Activated CD4-positive, alpha-beta T cell treated with anti-CD3 and anti-CD28 coated beads, Interleukin-10, Interleukin-2, amounts not matched to agents 100 ng/mL and 50 ng/mL, durations not matched to agents 16 hours and 8 hours (primary cell): ENCODE measurements at places on chromosomes 13 and 19.
A peak's percentile ranks its signal among the peaks of the same experiment; 100 is the strongest.

DNA sequence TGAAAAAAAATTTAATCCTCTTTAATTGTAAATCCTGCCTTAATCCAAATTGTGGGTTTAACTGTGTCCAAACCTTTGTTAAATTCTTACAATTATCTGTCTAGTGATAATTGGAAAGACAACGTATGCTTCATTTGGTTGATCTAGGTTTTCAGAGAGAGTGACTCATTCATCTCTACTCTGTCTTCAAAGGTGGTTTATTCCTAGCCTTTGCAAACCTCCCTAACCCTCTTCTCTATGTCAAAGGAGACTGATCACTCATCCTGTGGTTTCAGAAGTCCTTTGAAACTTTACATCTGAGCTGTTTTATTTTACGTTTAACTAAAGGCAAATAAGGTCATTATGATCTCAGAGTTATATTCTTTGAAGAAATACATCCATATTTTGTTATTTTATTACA is 8.8 kb upstream of the OXGR1 start:
- no peak for DNase-seq

- no peak for DNase-seq
These were observed 22.8 kb upstream of the LRP3 start for GRCh38 chr19:33171222-33171795.

DNA sequence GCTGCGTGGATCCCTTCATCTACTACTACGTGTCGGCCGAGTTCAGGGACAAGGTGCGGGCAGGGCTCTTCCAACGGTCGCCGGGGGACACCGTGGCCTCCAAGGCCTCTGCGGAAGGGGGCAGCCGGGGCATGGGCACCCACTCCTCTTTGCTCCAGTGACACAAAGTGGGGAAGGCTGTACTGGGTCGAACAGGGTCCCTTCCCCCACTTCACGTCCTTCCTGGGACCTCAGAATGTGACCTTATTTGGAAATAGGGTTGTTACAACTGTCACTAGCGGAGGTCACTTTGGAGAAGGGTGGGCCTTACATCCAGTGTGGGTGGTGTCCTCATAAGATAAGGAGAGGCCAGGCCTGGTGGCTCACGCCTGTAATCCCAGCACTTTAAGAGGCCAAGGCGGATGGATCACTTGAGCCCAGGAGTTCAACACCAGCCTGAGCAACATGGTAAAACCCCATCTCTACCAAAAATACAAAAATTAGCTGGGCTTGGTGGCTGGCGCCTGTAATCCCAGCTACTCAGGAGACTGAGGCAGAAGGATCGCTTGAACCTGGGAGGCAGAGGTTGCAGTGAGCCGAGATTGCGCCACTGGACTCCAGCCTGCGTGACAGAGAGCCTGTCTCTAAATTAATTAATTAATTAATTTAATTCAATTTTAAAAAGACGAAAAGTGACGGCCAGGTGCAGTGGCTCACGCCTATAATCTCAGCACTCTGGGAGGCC is 1.8 kb downstream of the F2RL3 start:
- no peak for DNase-seq

DNA sequence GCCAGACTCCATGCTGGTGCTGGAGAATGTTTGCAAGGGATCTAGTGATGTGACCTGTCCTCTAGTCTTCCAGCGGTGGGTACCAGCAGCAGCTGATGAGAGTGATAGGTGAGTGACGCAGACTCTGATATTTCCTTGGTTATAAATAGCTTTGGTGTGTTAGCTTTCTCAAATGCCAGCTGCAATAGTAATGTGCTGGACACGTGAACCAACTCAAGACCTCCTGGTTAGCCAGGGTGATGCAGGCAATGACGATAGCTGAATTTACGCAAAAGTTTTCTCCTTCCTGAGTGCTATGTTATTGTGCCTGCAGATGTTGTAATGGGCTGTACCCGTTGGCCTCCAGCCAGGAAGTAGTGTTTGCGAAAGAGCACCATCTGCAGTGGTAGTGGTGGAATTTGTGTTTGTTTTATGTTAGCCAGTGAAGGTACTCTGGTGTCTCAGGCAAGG is 129.5 kb downstream of the CYSLTR2 start:
- DNase-seq = no peak

DNA sequence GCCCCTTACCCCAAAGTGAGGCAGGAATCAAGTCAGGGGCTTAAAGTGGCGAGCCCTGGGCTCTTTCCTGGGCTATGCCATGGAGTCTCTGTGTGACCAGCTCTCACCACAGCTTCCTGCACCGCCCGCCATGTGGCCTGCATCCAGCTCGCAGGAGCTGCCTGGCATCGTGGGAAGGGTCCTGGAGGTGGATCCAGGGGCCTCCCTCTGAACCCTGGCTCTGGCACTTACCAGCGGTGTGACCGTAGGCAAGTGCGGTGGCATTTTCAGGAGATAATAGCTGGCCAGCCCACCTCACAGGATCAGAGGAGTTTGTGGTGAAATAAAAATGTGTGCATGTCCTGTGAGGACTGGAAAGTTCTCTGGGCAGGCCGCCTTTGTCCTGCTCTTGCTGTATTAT is 26.0 kb downstream of the DHRS12 start:
- no peak for DNase-seq

- no peak for DNase-seq
These were observed 76.9 kb upstream of the C13orf46 start for GRCh38 chr13:114050536-114051450.

DNA sequence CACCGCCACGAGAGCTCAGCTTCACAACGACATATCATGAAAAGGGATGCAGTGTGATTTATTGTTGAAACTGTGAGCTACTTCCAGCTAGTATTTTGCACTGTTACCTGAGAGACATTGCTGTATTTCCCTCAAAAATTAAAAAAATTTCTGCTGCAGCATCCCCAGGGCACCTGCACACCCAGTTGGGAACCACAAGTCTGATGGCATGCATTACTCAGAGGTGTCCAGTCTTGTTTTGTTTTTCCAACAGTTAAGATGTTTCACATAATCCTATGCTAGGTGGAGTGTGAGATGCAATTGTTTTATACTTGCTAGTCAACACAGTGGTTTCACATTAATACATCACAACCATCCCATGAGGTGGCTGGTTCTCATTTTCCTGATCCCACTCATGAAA is 285.2 kb downstream of the SHISA2 start:
- no peak for DNase-seq

GRCh38 chr13:41742917-41743552 is 217.9 kb downstream of the VWA8 start:
- no peak for DNase-seq

DNA sequence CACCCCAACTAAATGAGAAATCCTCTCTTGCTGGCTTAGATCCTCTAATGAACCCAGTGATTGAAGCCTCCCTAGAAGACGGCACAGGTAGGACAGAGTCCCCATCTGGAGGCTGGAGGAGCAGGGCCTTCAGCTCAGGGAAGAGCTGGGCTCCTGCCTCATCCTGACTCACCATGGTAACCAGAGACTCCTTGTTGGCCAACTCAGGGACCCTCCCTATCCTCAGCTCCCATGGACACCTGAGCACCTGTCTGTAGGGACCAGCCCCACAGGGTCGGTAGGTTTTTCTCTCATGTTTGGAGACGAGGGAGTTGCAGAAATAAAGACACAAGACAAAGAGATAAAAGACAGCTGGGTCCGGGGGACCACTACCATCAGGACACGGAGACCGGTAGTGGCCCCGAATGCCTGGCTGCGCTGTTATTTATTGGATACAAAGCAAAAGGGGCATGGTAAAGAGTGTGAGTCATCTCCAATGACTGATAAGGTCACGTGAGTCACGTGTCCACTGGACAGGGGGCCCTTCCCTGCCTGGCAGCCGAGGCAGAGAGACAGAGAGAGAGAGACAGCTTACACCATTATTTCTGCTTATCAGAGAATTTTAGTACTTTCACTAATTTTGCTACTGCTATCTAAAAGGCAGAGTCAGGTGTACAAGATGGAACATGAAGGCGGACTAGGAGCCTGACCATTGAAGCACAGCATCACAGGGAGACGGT is 26.6 kb downstream of the SIGLEC7 start:
- DNase-seq = peak; percentile 13

DNA sequence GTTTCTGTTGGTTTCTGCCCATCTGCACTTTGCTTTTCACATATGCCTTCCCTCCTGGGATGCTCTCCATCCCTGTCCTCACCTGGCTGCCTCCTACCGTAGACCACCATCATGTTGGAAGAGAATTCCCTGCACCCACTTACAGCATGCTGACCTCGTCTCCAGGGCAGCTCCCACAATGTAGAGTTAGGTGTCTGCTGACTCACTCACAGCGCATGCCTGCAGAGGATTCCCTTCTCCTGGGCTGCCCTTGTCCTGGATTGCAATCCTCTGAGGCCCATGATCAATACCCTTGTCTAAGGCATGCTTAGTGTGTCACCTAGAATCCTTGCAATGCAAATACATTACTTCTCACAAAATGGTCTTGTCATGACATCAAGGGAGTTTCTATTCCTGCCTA is 43.6 kb downstream of the STOML3 start:
- no peak for DNase-seq

DNA sequence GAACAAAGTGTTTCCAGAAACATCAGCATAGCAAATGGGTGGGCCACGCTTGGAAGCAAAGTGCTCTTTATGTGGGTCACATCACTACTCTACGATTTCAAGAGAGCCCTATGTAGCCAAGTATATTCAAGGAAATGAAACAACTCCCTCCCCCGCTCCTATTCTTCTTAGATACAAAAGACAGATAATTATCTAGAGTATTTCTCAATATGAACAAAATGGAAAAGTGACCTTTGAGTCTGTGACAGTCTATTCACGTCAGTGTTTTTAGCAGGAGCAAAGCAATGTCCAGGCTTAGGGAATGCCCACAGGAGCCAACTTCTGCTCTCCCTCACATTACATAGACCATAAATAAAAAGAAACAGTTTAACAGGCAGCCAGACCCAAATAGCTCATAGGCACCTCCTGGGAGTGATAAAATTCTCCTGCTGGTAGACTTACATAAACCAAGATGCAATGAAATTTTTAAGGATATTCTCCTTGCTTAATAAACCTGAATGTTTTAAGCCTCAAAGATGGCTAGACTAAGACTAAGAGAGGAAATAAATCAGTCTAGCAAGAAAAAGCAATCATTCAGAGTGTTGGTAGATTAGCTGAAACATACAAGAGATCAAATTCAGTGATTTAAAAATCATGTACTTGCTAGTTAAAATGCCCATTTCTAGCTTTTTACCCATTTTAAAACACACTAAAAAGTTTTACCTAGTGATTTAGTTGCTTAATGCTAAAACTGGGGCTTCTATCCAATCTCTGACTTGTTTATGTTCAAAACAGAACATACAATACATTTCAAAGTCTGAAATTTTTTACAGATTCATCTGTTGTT is 182.8 kb downstream of the RGCC start:
- no peak for DNase-seq

GRCh38 chr13:95982144-95982543 is 71.1 kb downstream of the UGGT2 start:
- DNase-seq = no peak

DNA sequence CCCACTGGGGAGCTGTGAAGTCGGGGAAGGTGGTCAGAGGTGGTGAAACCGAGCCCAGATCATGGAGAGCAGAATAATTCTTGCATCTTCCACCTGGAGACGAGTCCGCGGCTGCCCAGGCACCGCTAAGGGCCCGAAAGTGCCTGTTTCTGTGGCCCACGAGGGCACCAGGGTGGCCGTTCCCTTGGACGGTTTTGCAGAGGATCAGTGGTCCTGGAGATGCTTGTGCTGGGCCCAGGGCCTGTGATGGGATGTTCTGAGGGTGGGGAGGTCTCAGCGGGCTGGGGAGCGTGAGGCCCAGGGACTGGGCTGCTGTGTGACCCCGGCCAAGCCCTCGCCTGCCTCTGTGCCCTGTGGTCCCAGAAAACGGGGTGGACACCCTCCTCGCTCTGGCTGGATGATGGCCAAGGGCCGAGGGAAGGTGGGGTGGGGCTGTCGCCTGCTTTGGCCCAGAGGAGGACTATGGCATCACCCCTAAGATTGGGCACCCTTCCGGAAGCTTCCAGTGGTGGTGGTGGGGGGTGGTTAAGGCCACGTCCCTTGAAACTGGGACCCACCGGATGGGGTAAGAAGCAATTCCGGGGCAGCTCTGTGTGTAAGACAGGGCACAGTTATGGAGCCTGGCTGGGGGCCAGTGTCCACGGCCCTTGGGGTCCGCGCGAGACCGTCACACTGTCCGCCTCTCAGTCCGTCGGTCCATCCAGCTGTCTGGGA is 51.3 kb upstream of the NFIC start:
- no peak for DNase-seq

DNA sequence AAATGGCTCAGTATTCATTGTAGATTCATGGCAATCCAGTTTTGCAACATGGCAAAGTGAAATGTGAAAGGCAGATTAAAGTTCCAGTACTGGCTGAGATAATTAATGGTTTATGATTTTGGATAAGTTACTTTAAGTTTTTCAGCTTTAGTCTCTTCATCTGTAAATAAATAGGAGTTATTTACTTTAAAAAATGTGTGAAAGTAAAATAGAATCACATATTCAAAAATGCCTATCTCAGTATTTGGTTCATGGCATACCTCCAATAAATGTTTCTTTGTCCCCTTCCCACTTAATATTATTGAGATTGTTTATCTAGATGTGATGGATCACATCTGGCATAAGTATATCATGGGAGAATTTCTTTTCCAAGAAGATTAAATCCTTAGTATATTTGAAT is 426.0 kb downstream of the GPC5 start:
- DNase-seq = no peak

GRCh38 chr19:8366961-8367326 is 3.0 kb downstream of the ANGPTL4 start:
- DNase-seq = no peak

DNA sequence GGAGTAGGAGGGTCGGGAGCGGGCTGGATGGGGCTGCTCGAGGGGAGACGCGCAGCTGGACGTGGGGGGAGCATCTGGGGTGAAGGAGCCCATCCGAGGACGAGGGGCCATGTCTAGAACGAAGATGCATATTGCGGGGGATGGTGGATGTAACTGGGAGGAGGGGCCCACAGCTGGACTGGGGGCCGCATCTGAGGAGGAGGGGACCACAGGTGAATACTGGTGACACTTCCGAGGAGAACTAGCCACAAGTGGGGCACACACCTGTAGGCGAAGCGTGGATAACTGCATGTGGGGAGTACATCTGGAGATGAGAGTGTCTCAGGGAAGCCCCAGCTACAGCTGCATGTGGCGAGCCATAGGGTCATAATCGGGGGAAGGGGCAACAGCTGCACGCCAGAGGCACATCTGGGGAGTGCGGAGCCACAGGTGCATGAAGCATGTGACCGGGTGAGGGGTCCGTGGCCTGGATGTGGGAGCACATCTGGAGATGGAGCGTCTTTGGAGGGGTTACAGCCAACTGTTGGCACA is 402 bp downstream of the ZSWIM9 start:
- DNase-seq = peak; percentile 8

DNA sequence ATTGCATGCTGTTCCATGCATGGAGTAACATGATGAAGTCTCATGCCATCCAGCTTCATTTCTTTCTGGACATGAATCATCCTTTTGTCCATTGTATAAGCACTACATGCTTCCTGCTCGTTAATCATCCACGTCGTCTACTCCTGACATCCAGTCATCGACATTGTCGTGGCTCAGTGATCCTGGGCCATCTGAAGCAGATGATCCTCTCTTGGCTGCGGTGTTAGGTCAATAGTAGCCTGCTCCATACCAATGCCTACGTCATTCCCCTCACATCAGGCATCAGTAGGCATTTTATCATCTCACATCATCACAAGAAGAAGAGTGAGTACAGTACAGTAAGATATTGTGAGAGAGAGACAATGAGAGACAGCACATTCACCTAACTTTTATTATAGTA is 7.9 kb upstream of the MYO16 start:
- no peak for DNase-seq
